Esophagus muscularis mucosa (tissue), 4 donors: ENCODE measurements at places on chromosomes 2 and 18.

DNA sequence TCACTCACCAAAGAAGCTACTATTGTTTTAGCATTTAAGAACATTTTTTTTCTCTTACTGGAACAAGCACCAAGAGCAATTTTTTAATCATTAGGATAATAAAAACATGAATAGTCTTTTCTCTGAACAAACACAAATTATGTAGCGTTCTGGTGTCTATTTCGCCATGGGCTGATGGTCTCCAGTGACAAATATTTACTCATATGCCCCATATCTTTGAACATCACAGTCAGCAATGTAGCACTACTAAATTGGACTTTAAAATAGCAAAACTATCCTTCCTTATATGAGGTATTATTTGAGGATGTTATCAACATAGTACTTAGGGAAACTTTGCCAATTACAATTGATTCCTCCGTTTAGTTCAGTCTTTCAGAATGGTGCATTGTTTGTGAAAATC is 1326.0 kb upstream of the ZEB2 start:
- no peak for DNase-seq

DNA sequence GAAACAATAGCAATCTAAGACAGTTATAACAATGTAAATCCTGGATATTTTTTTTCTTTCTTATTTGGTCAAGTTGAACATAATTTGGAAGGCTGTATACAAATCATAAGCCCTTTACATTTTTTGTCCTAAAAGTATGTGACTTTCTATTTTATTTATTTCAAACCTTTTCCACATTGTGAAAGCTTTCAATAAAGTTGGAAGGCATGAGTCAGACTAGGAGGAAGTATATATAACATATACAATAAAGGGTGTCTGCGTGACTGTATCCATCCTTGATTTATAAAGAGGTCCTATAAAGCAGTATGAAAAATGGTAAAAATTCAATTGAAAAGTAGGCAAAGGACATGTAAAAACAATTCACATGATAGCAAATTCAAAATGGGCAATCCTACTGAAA is 44.4 kb downstream of the CRACDL start:
- DNase-seq, result no peak

- DNase-seq, result peak; percentile 72
These were observed 18.9 kb downstream of the GPR35 start for GRCh38 chr2:240644171-240644651.

- DNase-seq, result no peak
These were observed 139.6 kb downstream of the TWIST2 start for GRCh38 chr2:238987352-238987981.

DNA sequence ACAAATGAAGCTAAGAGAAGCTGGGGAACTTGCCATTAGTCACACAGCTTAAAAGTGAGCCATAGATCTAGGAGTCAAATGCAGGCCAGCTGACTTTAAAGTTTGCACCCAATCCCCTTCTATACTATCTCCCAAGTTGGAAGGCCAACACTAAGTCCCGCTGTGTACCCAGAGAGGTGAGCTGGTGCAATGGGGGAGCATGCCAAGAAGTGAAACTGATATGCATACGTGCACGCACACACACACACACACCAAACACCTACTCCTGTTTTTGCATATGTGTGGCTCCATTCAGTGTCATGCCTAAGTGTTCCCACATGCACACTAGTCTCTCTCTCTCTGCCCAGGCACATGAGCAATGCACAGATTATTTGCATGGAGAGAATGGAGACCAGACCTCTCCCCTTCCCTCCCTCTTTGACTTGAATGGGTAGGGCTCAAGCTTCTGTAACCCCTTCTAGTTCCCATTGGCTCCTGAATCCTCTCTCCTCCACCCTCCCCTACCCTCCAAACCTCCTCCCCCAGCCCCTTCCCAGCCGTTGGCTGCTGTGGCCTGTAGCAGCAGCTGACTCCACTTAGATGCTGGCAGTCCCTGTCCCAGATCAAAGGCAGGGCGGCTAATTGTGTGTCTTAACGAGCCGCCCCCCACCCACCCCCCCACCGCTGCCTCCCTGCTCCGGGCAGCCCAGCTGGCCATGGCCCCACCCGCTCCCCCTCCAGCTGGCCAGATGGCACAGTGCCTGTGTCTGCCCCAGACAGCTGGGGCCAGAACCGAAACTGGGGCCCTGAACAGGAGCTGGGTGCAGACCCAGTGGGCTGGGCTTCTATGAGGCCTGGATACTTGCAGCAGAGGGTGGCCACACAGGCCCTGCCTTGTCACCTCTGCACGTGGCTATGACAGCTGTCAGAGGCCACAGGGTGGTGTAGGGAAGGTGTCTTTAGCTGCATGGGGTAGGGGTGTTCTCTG is 5.6 kb downstream of the WNT10A start:
- no peak for DNase-seq

- DNase-seq, result peak; percentile 37
These were observed 105.6 kb upstream of the UXS1 start for GRCh38 chr2:106299696-106300095.

DNA sequence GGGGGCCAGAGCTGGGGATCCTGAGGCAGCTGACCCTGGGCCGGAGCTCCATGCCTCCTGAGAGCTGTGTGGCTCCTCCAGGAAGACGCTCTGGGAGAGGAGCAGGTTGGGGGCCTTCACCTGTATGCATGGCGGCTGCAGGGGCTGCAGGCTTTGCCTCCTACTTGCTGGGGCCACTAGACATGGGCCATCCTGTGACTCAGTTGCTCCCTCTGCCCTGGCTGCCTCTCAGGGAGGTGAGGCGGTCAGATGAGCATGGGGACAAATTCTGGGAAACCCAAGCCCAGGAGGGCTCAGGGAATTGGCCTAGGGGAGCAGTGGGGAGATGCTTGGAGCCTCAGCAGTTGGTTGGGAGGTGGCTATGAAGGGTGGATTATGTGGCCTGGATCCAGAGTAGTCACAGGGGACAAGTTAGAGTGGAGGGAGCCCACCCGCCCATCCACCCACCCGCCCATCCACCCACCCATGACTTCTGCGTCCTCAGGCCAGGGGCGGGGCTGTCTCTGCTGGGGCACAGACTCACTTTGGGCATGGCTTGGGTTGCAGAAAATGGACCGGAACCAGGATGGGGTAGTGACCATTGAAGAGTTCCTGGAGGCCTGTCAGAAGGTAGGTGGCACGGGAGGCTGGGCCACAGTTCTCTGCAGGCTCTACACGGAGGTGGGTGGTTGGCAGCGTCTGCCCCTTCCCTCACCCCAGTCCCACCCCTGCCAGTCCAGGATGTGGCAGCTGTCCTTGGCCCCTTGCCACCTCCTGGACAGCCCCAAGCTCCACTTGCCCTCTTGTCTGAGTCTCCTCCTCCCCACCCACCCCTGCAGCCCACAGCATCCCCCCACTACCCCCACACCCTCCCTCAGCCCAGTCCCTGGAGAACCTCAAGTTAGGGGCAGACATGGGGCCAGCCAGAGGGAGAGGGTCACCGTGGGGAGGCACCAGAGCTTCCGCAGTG is 19.5 kb upstream of the FAHD2A start:
- DNase-seq, result no peak

- DNase-seq, result no peak
These were observed 14.2 kb upstream of the CXCR4 start for GRCh38 chr2:136131961-136132824.

GRCh38 chr2:16765356-16765755 is 99.7 kb upstream of the CYRIA start:
- DNase-seq, result no peak

- no peak for DNase-seq
These were observed 87.5 kb upstream of the CTAGE1 start for GRCh38 chr18:22505141-22505591.

DNA sequence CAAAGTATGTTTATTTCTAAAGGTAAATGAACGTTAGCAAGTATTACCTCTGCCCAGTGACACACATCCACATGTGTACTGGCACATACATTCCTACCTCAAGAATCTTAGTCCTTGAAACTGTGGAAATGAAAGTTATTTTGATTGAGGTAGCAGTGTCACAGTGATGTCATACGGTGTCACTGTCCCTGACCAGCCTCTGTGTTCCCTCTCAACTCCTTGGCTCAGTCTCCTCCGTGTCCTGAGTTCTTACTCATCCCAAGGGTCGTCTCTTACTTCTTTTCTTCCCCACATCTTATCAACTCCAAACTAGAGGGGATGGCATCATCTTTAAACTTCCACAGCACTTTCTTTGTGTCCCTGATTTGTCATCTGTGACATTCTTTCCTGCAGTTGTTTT is 3.3 kb downstream of the NCK2 start:
- DNase-seq, result no peak

GRCh38 chr18:35827275-35827902 is 145.1 kb upstream of the RMP24 start:
- DNase-seq, result no peak

GRCh38 chr2:173436088-173436487 is 81.4 kb downstream of the CDCA7 start:
- DNase-seq, result no peak

DNA sequence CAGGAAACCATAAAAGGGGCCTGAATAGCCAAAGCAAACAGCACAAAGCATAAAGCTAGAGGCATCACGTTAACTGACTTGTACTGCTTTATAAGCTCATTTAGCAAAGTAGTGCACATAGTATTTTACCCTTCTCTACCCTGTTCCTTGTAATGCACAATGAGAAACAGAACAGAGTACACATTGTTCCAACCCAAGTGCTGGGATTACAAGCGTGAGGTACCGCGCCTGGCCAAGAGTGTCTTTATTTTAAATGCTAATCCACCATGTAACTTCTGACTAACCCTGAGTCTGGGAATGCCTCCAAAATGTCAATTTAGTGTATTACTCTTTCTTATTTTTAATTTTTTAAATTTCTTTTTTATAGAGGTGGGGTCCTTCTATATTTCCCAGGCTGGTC is 46.4 kb upstream of the STON1 start:
- no peak for DNase-seq

- DNase-seq, result no peak
These were observed 18.1 kb downstream of the MAPK4 start for GRCh38 chr18:50578030-50578429.

DNA sequence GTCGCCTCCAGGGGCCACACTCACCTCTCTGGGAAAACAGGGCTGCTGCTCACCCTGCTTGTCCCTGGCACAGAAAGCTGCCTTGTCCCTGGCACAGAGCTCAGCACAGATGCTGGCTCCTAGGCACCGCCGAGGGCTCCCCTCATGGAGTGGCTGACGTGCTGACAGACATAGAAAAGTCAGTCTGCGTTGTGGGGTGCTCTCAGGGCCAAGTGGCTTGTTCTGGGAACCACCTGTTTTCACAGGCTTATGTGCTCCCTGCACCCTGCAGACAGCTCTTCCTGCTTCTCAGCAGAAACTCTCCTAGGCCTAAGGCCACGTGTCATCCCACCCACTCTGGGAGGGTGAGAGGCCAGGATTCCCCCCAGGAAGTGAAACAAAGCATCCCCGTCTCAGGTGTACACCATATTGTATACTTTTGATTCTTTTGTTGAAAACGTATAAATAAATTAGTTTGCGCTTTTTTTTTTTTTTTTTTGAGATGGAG is 84.7 kb upstream of the TMEM200C start:
- peak; percentile 64 for DNase-seq

GRCh38 chr18:44687421-44687820 is 6.7 kb downstream of the SETBP1 start:
- no peak for DNase-seq

DNA sequence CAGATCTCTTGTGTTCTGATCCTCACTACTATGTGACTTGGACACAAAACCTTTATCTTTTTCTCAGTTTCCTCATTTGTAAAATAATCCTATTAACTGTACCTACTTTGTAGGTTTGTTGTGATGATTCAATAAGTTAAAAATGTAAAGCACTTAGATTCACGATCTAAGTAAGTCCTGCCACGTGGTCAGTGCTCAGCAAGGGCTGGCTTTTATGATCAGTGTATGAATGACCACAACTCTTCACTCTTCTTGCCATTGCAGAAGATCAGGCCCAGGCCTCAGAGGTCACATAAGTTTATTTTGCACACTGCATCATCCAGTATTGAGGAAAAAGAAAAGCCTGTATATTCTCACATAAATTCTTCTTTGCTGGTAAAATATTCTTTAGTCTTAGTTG is 1192.5 kb upstream of the ACVR2A start:
- DNase-seq, result no peak

GRCh38 chr2:177188482-177189469 is 23.8 kb upstream of the HNRNPA3 start:
- DNase-seq, result no peak

DNA sequence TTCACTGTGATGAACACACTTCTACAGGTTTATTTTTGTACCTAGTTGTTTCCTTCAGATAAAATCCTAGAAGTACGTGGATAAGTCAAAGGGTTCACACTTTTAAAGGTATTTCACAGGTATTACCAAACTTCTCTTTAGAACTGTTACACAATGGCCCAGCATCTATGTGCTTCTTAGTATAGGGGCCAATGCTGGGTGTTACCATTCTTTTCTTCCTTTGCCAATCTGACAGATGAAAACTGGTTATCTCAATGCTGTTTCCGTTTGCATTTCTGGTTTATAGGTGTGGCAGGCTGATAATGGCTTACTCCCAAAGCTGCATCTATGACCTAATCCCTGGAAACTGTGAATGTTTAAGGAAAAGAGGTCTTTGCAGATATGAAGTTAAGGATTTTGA is 2.8 kb upstream of the TCF7L1 start:
- DNase-seq, result no peak

DNA sequence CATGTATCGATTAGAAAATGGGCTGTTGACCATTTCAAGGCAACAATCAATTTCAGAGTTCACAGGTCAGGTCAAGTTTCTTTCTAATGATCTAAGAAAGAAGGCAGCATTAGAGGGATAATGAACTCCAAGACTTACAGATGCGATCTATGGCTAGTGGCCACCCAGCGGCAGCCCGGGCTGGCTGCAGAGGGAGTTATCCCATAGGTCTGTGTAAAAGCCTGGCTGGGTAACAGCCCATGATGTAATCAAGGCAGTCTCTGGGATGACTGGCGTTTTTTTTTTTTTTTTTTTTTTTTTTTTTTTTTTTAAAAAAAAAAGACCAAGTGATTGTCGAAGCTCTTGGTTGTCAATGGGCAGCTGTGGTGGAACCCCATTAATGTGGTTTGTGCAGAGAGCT is 171.1 kb upstream of the SKOR2 start:
- DNase-seq, result no peak

GRCh38 chr18:58887613-58887963 is 22.9 kb downstream of the ZNF532 start:
- DNase-seq, result no peak

GRCh38 chr2:102005989-102006885 is 14.5 kb downstream of the IL1R2 start:
- no peak for DNase-seq
